ENCODE measurements at places on chromosomes 3 and 15.
A peak's percentile ranks its signal among the peaks of the same experiment; 100 is the strongest.

DNA sequence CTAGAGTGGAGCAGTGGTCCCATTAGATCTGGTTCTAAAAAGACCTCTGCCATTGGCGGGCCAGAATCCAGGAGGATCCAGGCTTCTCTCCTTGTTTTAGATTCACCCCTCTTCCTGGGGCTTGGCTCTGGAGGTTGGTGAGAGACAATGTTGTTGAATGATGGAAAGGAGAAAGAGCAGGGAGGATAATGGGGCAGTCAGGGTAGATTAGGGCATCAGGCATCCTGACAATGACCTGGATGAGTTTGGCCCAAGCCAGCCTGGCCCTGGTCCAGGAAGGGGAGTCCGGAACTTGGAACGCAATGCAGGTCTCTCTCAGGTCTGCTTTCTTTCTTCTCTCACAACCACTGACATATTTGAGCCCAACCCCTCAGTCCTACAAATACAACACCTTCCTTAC, 260.1 kb upstream of the RASGRP1 start:
- DNase-seq = no peak

- no peak for DNase-seq
These were observed 60.4 kb upstream of the LMOD3 start for GRCh38 chr3:69182588-69183316.

GRCh38 chr15:29066838-29067237, 181.1 kb downstream of the APBA2 start:
- no peak for DNase-seq

DNA sequence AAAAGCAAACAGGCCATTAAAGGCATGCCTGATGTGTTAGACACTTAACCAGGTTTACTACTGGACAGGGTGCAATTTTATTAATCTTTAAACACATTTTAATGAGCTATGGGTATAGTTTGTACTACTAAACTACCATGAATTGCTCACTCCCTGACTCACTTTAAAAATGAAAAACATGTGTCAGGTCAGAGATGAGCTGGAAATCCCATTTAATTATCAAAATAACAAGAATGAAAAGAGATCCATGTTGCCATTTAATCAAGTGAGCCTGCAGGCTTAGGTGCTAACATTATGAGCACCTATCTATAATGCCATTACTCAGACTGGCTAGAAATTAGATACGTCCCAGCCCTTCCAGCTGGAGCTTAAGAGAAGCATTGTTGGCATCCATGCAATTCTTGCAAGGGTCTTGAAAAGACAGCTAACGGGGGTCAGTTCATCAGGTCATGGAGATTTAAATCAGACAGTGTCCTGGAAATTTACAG, 224.4 kb downstream of the THRB start:
- DNase-seq = no peak

GRCh38 chr3:169575381-169575780, 88.1 kb downstream of the MECOM start:
- no peak for DNase-seq

DNA sequence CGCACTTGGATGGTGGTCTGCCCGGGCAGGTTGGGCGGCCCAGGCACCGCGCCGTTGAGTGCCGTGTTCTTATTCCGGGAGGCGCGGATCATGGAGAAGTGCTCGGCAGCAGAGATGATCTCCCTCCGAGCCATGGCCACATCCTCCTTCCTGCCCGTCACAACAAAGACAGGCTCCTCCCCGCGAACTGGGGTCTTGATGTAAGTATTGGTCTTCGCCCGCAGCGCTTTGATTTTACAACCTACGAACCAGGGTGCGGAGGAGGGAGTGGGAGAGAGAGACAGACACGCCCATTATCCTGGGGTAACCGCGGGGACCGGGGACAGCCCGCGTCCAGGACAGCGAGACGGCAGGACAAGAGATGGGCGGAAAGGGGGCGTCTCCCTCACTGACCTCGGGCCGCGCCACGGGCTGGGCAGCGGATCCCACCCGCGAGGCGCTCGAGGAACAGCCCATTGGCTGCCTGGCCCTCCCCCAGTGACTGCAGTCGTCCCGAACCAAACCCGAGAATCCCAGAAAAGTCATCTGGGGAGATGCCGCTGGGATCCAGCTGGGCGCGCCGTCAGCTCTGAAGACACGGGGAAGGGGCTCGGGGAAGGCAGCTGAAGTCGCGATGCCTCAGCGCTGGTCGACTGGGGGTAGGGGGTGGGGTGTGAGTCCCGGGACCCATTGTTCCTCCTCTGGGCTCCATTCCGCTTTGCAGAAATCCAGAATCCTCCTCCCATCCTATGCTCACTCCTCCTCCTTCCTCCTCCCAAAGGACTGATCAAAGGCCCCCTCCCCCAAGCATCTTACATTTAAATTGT, 1.2 kb downstream of the MEX3B start:
- DNase-seq = peak; percentile 34

DNA sequence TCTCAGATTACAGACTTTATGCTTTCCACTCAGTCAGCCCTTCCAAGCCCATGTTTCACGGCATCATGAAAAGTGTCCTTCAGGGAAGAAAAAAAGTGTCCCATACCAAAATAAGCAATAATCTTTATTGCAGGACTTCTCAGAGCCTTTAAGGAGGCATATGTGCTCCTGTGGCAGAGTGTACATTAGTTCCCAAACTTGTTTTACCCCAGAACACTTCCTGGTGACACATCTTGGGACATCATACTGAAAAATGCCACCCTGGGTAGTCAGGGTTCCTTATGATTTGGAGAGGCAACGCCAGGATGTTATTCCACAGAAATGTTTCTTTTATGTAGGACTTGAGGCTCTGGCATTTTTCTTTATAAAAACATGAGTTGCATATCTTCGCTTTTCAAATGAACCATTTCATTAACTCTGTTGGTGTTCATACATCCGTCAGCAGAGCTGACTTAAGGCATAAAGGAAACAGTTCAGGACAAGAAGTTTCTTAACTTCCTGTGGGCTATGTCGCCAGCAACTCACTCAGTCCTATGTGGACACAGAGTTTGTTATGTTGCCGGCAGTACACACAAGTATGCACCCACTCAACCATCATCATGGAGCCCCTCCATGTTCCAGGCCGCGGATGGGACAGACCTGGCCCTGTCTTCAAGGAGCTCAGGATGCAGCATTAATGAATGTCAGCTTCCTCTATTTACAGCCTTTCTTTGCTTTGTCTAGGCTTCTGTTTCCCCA, 63.8 kb downstream of the CASR start:
- DNase-seq = no peak

DNA sequence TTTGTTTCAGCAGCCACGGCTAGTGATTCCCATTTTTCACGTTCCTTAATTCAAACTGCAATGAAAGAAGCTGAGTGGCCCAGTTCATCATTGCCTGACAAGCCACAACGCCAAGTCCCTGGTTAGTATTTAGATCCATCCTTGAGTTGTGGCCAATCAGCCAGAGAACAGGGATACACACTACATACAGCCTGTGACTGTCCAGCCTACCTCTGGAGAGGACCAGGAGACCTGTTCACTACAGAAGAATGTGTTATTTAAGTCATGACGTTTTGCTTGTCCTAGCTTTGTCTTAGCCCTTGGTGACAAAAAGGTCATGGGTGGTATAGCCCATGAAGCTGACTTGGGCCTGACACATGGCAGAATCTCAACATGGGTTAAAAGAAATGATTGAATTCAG, 2.7 kb upstream of the TPM1 start:
- no peak for DNase-seq

DNA sequence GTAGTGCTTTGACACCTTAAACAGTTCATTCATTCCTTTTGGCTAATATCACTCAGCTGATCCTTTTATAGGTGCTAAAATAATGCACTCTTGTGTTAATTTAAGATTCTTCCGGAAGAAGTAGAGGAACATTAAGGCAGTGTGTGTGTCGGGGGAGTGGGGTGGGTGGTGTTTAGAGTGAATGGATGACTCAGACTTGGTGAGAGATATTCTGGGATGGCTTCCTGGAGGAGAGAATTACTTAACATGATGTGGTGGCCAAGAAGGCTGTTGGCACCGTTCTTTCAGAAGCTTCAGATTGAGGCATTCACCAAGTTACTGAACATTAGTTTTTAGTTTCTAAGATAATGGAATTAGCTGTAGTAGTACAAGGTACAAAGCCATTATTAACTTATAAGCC, 125.6 kb upstream of the ROPN1 start:
- DNase-seq = no peak

GRCh38 chr15:44726568-44727484, 9.5 kb upstream of the TRIM69 start:
- DNase-seq = peak; percentile 54

DNA sequence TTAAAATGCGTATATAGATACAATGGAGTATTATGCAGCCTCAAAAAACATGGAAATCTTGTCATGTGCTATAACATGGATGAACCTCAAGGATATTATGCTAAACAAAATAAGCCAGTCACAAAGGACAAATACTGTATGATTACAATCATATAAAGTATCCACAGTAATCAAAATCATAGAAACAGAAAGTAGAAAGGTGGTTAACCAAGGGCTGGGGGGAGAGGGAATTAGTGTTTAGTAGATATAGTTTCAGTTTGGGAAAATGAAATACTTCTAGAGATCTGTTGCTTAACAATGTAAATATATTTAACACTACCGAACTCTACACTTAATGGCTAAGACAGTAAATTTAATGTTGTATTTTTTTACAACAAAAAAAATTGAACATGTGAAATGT, 9.0 kb downstream of the TOP2B start:
- DNase-seq = no peak

DNA sequence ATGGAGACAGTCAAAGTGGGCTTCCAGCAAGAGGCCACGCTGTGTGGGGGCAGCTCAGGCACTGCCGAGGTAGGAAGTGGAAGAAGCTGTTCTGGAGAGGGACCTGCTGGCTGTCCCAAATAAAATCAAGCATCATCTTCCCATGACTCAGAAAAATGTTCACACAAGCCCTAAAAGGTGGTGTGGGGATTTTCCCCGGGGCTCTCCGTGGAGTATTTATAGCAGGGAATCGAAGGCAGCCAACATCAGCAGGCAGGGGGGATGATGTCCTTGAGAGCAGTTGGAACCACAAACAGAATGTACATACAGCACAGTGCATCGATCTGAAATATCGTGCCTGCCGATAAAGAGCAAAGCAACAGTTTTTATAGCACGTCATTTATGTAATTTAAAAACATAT, 27.6 kb downstream of the PRR23E start:
- no peak for DNase-seq

GRCh38 chr3:108037770-108038169, 53.1 kb downstream of the CD47 start:
- no peak for DNase-seq

DNA sequence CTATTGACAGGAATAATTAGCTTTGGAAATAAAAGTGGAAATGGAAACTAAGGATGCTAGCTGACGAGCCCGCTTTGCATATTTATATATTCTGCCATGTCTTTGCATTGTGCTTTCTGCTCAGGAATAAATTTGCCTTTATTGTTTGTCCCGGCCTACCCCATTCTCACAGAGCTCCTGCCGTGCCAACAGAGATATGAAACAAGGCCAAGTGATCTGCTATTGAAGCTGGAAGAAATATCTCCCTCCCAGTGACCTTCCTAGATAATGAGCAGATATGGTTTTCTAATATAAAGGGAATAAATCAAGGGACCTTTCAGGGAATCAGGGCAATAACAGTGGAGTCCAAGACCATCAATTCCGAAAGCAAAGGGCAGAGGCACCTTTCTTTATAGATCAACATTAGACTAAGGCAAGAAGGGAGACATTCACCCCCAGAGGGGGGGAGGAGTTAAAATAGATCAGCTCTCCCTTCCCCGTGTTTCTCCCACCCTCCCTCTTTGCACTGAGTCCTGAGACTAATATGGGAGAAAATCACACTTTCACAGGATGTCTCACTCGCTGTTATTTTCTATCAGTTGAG, 664.6 kb downstream of the AGBL1 start:
- no peak for DNase-seq

DNA sequence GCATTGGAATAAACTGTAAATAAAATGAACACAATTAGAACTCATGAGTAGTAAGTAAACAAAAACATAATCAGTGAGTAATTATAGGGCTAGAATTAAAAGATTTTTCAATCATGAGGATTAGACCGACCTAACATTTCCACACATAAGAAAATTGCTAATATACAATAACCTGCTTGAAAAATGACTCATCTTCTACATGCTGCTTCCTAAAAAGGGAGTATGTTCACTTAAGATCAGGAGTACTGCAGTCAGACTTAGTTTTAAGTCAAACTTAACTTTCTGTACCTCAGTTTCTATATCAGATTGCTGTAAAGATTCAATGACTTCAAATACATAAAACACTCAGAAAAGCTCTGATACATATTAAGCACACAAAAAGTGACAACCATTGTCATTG, 22.6 kb upstream of the NEK10 start:
- no peak for DNase-seq

DNA sequence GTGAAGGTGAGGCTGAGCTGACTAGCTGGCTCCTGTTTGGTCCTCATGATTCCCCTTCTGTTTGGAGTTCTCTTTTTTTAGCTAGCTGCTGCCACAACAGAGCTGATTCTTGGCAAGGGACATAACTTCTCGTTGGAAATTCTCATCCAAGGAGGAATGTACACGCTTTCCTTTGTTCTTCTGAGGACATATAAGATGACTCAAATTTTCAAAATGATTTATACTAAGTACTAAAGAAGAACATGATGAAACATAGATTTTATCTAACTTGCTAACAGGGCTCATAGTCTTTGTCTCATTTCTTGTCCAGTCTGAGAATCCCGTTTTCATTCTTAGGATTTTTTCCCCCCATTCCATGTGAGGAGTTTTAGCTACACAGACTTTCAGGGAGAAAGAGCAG, 2.9 kb upstream of the TFG start:
- DNase-seq = no peak

DNA sequence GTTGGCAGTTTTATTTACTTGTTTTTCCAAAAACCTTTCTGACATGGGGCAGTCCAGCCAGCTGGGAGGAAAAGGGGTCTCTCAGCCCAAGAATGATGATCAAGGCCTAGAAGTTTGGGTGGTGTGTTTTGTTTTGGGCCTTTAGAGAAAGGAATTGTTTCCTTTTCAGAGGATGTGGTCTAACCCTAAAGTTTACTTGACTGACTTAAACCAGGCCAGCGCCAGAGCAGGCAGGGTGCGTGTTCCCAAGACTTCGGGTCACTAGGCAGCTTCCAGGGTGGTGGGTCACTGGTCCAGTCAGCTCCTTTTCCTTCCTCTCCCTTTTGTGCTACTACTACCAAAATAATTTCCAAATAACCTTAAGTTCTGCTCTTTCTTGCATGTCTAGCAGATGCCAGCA, 4.9 kb downstream of the FLNB start:
- DNase-seq = no peak

DNA sequence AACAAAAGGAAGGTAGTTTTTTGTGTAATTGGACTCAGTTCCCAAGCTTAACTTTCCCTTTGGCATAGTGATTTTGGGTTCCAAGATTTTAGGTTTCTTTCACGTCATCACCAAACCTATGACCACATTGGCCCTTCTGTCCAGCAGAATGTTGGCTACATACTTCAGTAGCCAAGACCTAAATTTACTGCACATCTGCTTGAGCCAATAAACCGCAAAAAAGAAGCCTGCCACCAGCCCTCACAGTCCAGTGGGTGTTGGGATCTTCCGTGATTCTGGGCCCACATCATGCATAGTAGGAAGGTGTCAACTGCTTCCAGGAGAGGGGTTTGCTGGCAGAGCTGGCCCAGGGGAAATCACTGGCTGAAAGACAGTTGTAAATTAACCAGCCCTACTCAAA, 57.6 kb upstream of the LIPC start:
- no peak for DNase-seq

Data from activated T-cell treated with anti-CD3 and anti-CD28 coated beads, Interleukin-2, amount 50 U/mL, for 1 hour (primary cell).